ENCODE measurements at places on chromosomes 3 and 15.

GRCh38 chr3:165753560-165753959 lies 83.7 kb downstream of the BCHE start:
- DNase-seq, result no peak

- no peak for DNase-seq
Observed at GRCh38 chr3:45993421-45994027, 2.1 kb downstream of the FYCO1 start.

DNA sequence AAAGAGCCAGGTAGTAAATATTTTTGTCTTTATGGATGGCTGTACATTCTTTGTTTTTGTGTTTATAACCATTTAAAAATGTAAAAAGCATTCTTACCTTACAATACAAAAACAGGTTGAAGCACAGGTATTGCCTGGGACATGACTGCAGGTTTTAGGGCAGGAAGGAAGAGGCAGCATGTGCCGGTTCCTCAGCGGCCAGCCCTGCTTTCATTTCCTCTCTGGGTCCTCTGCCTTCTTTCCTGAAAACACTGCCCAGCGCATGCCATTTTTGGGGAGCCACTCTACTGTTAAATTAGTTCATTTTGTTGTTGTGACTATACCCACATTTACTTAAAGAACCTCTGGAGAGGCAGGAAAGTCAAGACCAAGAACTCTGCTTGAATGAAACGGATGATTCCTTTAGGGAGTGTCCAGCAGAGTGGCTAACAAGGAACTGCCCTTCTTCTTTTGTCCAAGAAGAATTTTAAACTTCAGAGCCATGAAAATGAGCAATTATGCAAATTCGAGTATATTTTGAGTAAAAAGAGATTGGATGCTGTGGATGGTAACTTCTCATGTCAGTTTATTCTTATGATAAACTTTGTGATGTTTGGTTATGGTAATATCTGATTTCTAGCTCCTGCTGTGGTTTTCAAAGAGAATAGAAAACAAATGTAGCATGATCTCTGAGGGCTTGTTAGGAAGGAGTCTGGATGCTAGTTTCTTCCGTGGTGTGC lies 52.7 kb downstream of the SACM1L start:
- DNase-seq, result no peak

- no peak for DNase-seq
Observed at GRCh38 chr3:135995766-135996165, 30.2 kb downstream of the PPP2R3A start.

- DNase-seq, result no peak
Observed at GRCh38 chr3:119700920-119701734, 1.7 kb upstream of the CFAP91 start.

- DNase-seq, result no peak
Observed at GRCh38 chr15:52076889-52077781, 35.4 kb downstream of the BCL2L10 start.

Measured in activated B cell treated with CpG ODN at 0.5 μM for 24 hours (primary cell).